Midbrain (tissue), 1 donor: ENCODE measurements at places on chromosomes 5 and 9.

DNA sequence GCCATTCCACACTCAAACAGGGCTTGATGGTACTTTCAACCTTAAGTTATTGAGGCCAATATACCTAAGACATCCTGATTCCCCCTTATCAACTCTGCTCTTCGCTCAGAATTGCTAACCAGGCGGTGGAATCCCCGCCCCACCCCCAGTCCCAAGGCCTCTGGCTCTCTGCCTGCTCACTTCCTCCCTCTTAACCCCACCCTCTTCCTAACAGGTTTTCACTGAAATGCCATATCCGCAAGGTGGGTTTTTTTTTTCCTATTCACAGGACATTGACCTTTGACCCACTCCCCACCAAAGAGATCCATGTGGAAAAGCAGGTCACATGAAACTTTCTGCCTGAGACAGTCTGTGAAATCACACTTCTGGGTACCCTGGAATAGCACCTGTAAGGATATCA, 66.6 kb upstream of the IFNK start:
- no peak for DNase-seq

- no peak for DNase-seq
These were observed 267.7 kb downstream of the ADAMTS6 start for GRCh38 chr5:65213921-65214525.

DNA sequence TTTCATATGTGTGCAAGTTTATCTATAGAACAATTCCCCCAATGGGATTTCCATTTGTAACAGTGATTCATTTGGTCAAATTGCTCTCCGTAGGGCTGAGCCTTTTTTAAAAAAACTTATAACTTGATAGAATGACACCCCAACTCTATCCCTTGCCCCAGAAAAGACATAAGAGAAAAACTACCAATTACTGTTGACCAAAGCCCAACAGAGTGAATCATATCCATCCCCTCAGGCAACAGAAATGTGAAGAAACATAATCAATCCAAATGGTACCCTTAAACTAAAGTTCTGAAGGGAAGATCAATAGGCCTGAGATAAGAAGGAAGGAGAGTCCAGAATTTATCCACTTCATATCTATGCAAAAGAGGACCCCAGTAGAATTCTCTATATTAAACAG, 17.8 kb downstream of the TICAM2 start:
- no peak for DNase-seq

DNA sequence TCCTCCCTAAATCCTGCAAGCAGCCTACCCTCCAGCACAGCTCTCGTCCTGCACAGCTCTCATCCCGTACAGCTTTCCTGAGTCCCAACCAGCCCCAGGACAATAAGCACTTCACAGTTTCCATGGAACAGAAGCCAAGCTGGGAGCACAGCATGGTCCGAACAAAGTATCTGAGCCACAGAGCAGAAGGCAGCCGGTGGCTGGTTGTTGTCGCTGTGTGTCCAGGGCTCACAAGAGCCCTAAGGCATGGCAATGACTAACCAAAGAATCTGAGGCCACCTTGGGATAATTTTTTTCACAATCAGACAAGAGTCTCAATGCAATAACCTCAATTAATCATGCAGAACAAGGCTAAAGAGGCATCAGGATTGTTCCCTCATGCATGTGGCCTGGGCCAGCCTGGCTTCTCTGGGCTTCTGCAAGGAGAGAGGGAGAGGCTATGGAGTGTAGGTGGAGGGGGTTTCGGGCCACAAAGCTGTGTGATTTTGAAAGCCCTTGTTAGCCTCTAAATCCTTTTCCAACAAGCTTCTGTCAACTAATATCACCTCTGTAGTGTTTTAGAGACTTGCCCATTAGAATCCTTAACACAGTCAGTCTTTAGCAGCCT, 323.4 kb downstream of the PIK3R1 start:
- DNase-seq = no peak

- no peak for DNase-seq
These were observed 34.2 kb upstream of the GOLGA1 start for GRCh38 chr9:124975131-124975530.

DNA sequence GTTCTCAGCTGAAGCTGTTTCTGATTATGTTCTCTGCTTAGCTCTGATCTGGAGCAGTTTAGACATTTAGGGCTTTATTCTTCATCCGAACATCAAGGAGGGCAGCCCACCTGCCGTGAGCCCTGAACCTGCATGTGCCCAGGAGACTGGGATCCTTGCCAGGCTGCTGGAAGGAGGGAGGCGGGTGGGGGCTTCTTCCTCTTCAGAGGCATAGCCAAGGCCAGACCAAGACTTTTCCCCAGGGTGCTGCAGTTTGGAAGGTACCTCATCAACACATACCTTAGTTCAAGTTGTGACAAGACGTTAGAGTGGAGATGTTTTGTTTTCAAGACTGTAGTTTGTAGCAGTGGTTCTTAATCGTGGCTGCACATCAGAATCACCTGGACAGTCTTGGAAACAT, 64.9 kb downstream of the RALGPS1 start:
- DNase-seq = no peak

DNA sequence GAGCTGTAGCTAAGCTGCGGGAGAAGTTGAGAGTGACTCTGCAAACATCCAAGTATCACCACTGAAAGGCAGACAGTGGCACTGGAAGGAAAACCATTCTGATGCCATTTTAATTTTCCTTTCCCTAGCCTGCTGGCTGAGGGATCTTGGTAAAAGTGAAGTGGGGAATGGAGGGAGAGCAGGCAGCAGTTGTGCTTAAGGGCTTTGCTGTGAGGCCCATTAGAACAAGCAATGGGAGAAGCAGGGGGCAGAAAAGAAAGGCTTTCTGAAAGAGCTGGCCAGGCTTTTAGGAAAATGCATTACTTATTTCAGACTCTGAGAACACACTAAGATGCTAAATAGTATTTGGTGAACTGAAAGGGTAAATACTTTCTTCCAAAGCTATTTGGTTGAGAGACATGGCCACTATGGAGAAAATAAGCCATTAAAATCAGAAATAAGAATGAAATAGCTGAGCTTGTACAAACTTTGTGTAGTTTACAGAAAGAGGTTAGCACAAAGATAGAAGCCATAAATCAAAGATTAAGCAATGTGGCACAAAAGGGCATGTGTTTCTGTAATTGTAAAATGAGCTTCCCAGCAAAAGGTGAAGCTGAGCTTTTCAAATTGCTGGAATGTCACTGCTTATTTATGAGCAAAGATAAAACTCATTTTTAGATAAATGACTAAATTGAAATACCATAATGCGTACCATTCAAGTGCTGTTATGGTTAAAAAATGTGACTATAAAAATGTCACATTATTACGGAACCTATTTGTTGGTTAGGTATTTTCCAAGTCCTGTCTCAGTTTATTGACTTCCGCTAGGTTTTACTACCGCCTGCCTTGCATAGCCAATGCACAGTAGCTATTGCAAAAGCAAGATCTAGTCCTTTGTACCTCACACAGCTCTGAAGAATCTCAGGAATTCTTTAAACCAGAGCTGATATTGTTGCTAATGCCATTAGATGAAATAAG, 20.8 kb downstream of the SNCAIP start:
- DNase-seq = no peak
